SHP77 treated with DMSO at 0.1 percent for 48 hours (cell line): ENCODE measurements at places on chromosomes 4 and X.

GRCh38 chr4:96170198-96170597, 330.3 kb downstream of the PDHA2 start:
- DNase-seq: no peak

DNA sequence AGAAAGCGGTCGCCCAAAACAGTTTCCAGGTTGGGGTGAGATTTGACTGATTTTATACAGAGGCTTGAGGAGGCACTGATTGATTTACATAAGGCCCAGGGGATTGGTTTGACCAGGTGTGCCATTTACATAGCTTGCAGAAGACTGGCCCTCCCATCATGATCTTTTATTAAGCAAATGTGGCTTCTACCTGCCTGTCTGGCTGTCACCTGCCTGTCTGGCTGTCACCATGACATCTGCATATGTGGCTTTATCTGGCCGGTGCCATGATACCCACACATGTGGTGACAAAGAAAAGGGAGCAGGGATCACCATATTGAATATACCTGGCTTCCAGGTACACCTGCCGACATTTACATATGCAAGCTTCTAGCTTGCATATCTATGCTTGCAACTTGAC, 17.0 kb upstream of the CDS1 start:
- no peak for DNase-seq

DNA sequence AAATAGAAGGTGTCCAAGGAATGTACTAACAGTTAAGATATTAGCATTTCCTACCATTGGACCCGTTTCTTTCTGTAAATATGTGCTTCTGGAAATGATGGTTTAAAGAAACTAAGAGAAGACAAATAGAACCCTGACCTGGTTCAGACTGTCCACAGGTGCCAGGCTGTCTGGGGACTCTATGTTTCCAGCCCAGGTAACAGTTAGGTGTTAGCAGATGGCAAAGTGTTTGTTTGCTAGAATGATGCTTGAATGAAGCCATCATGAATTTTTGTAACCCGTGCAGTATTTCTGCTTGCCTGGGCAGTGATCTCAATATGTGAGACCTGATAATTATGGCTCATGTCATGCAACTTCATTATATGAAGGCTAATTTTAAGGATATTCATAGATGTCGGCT, 87.5 kb downstream of the LRRC66 start:
- DNase-seq: no peak

DNA sequence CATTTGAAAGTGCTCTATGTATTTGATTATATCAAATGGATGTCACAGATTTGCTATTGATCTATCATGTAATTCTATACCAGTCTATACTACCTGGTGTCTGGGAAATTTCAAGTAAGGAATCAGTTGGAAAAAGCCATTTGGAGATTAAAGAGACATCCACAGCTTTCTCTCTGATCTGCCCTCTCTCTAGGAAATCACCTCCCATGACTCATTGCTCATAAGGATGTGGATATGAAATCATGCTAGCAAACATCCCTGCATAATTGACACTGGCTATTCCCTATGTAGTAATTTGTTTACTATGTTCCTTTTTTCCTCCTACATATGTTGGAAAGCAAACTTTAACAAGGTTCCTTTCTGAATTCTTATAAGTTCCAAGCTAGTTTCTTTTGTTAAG, 94.3 kb downstream of the TEX13A start:
- DNase-seq: no peak

GRCh38 chr4:92305878-92306520, 2.2 kb downstream of the GRID2 start:
- DNase-seq: no peak
